Psoas muscle (tissue), 8 donors: ENCODE measurements at places on chromosomes 11 and 22. TPM values are rescaled to one million over a fixed set of nuclear protein-coding genes. Genes with fewer than 3 reads are reported as not detected.
A peak's percentile ranks its signal among the peaks of the same experiment; 100 is the strongest.

The INPP5J gene
- total RNA-seq: 4.4 TPM

The KCNA4 gene
- total RNA-seq: not detected

The CYTH4 gene
- 8.5 TPM for total RNA-seq

The CREBZF gene
- 15.9 TPM for total RNA-seq

The ZNF280A gene
- not detected for total RNA-seq

The LMO2 gene
- 47.1 TPM for total RNA-seq

The CAVIN3 gene
- total RNA-seq: 15.8 TPM

The CELSR1 gene
- 0.27 TPM for total RNA-seq

GRCh38 chr11:46198245-46199240 lies 77.3 kb upstream of the PHF21A start:
- DNase-seq: no peak

DNA sequence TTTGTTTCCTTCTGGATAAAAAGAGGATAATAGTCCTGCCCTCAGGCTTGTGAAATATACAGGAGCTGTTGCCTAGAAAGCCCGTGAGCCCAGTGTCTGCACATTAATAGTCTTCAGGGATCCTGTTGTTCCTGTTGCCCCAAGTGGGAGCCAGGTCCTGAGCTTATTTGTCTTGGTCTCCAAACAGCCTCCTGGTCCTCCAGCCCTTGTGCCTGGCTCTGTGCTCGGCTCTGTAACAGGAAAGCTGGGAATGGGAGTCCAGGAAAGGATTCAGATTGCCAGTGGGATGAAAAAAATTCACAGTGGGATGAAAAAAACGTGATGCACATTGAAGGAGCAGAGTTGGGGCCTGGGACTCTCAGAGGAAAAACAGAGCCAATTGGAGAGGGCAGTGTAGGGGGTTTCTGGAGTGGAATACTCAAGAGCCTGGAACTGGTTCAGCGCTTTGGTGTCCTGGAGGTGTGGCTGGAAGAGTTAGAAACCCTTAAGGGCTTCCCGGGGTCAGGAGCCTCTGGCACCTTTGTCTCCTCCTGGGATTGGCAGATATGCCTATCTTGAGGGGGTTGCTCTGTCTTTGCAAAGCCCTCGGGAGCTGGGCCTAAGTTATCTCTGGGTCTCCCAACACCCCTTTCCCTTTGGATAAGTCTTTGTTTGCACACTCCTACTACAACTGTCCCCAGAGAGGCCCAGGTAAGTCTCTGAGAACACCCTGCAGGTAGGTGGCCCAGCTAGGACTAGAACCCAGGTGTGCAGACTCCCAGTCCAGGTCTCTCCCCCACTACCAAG lies 2.3 kb upstream of the INPPL1 start:
- no peak for DNase-seq

DNA sequence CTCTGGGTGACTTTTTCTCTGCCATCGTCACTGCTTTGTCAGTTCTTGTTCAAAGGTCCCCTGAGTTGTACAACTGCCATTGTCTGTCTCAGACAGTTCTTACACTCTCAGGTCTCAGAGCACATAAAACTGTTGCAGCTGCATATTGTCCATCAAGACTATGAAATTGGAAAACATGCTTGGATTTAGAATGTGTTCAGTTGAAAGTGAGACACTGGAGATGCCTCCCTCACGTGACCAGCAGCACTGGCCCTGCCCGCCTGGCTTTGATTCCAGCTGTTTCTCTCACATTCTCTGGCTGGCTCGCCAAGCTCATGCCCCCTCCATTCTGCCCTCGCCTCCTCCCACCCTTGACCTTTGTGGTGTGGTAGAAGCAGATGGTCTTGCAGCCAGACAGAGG lies 244.2 kb downstream of the NTM start:
- no peak for DNase-seq

DNA sequence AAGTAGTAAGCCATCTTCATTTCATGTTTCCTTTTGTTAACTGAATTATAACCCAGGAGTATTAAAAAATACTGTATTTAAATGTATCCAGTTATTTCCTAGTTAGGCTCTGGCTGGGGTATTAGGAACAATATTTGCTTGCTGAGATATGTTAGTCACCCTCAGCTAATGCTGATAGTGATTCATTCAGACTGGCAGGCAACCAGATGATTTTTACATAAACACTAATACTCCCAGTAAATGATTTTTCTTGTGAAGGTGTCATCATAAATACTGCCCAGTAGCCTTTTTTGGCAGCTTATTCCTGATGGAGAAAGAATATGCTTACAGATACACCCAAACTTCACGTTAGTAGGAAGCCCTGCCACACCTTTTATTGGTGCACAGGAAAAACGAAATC lies 8.1 kb downstream of the YWHAH start:
- DNase-seq: no peak

DNA sequence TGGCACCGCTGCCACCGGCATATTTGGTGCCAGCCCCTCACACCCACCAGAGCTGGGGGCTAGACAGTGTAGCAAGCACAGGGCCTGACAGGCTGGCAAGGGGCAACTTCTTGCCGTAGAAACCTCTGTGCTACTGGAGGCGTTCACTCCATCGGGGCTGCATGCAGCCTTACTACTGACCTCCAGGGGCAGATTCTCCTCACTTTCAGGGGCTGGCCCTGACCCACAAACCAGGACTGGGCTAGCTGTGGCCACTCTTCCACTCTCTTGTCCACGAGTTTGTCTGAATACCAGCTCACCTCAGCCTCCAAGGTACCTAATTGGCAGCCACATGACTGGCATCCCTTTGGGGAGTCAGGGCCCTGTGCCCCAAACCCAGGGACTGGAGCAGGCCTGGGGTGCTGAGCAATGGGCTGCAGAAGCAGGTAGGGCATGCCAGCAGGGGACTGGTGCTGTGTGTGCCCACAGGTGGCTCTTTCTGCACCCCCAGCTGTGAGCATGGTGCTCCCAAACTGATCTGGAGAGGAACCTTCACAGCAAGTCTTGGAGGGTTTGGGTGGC lies 2.1 kb upstream of the LMO1 start:
- DNase-seq: no peak

- DNase-seq: no peak
Measured at GRCh38 chr11:66323684-66324083, 6.8 kb upstream of the CD248 start.

DNA sequence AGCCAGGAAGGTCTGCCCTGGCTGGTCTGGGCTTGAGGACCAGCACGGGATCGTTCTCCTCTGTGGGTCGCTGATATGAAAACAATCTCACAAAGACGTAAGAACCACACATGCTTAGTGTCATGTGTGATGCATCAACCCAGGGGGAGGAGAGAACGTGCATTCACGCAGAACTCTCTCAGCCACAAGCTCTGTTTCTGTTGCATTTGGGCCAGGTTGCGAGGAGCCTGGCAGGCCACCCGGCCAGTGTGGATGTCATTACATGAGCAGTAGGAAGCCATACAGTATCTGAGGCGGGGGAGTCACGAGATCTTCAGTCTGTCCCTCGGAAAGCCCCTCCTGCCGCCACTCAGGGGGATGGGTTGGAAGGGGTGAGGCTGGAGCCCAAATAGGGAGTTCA lies 53.1 kb upstream of the KCNQ1OT1 start:
- DNase-seq: no peak

DNA sequence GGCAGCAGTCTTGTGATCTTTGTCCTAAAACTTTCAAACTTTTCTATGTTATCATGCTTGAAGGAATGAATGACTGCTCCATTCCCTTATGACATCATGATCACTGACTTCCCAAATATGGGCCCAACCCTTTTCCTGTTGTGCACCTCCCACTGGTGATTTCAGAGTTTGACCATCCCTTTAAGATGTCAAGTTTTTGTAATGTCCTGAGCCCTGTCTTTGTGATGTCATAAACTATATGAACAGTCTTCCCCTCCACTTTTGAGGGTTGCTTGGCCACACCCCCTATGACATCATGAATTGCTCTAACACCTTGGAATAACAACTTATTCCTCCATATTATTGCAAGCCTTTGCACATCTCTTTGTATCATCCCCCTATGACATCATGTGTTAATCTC lies 16.5 kb upstream of the NUCB2 start:
- no peak for DNase-seq

DNA sequence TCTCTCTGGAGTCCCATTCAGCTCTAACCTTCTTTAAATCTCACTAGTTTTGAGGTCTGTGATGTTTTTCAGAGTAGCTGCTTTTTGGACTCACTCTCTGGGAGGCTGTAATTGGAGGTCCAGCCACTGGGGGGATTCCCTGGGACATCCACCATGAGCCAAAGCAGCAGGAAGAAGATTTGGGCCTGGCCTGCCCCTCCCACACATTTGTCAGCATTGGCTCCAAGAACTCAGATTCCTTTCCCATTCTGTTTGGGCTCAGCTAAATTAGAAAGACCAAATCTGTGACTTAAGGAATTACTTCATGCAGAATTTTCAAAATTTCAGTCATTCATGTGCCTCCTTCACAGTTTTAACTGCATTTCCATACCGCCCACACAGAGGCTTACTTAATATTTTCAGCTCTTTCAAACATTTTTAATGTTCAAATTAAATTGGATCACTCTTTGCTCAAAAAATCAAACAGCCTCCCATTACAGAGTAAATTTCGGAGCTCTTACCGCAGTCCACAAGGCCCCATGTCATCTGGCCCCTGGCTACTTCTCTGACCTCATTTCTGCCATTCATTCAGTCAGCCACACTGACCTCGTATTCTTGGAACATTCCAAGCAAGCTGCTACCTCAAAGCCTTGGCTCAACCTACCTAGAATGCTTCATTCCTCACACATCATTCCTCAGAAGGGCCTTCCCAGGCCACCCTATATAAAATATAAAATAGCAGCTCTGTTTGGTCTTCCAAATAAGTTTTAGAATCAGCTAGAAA lies 54.5 kb upstream of the RRAS2 start:
- DNase-seq: peak; percentile 53

- no peak for DNase-seq
Measured at GRCh38 chr11:126612671-126613070, 257.2 kb downstream of the ST3GAL4 start.

DNA sequence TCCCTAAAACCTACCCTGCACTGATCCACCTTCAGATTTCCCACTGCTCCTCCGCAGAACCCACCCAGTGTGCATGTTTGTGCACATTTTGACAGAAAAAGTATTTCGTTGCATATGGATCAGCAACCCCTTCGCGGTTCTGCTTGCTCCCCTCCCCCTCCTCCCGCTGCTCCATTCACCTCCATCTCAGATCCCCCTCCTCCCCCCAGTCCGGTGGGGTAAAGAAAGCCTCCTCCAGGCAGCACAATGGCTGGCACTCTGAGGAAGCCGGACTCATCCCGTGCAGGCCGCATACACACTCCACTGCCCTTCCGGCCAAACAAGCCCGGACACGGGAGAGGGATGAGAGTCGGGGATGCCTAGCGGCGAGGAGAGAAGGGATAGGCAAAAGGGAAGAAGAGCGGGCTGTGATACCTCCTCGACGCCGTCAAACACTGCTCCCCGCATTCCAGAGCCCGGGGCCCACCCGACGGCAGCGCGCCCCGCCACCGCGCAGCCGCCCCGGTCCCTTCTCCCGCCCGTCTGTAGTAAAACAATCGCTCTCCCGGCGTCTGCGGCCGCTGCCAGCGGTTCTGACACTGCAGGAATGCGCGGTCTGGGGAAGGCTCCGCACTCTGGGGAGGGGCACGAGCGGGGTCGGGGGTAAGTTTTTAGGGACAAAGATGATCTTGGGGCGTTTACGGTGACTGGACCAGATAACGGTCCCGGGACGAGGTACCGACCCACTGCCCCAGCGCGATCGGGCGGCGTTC lies 915 bp downstream of the FEZ1 start:
- DNase-seq: peak; percentile 47

DNA sequence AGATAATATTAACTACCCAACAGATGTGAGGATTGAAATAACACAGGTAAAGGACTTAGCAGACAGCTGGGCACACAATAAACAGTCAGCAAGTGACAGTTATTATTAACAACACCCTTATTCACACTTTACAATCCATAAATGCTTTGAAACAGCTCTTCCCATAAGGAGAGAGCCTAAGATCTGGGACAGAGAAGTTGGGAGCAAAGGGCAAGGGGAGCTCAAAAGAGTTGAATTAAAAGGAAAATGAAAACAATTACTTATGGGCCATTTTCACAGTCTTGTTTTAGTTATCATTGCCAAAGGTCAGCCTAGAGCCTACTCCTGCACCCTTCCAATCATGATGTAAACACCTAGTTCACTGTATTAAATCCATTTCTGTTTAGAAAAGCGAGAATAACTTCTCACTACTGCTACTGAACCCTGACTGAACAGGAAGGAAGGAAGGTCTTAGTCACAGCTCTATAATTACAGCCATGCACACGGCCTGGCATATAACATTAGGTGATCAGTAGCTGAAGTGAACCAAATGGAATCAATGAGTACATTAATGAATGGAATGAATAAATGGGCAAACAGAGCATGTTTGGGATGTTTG lies 111.3 kb downstream of the PLEKHA7 start:
- DNase-seq: no peak

DNA sequence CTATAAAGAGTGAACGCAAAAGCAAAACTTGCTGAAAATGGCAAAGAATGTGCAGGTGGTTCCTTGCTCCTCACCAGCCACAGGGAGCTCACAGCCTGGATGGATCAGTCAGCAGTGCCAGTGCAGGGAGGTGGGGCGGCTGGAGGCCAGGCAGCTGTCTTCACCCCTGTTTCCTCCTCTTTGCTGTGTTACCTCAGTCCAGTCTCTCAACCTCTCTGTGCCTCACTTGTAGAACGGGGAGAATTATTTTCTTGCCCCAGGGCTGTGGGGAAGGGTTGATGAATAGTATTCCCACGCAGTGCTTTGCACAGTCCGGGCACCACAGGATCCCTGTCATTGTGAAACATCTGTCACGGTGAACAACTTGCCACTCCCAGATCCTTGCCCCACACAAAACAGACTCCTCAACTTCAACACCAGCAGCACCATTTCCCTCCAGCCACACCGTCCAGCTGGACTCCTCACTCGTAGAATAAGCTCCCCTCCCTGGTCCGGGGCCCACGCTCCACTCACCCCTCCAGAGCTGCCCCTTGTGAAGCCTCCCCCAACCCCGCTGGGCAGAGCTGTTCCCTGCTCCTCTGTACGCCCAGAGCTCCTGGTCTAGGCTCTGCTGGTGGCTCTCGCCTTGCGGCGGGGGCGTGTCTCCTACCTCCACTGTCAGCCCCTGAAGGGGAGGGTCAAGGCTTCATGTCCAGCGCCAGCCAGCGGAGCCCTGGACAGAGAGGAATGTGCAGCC lies 27.7 kb downstream of the MPPED1 start:
- DNase-seq: no peak

GRCh38 chr11:35030716-35031213 lies 108.2 kb upstream of the CD44 start:
- DNase-seq: peak; percentile 85

GRCh38 chr11:937841-938261 lies 12.2 kb downstream of the AP2A2 start:
- DNase-seq: no peak

GRCh38 chr11:122024278-122024677 lies 91.7 kb downstream of the BLID start:
- no peak for DNase-seq

DNA sequence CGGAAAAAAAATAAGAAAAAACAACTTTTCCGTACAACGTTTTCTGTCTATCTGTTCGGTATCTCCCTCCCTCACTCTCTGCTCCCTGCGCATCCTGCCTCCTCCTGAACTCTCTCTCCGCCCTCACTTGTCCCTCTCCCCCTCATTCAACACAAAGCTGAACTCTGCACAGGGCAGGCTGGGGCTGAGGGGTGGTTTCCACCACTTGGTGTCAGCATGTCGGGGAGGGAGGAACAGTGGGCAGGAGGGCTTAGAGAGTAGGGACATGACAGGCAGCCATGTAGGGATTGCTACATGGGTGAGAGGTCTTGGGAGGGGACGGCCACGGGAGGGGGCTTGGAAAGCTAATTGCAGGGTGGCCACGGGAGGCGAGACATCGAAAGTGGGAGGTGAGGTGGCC lies 17.6 kb downstream of the SLC22A12 start:
- DNase-seq: no peak
